ENCODE measurements at places on chromosomes 7 and 10.

- no peak overlapping the region for H3K27ac ChIP-seq
- no peaks in the 10 kb centered on the region for H3K27me3 ChIP-seq
- no peaks in the 10 kb centered on the region for H3K36me3 ChIP-seq
- DNase-seq = no peak
These were observed 49.5 kb downstream of the SGMS1 start for GRCh38 chr10:50574305-50574704.

- H3K4me3 ChIP-seq = no peak overlapping the region
- H3K4me1 ChIP-seq = peaks cover 22% of the 10 kb centered on the region
- no peaks in the 10 kb centered on the region for H3K36me3 ChIP-seq
- peak; percentile 11 for DNase-seq
- H3K27ac ChIP-seq = no peak overlapping the region
These were observed 2.5 kb downstream of the RASSF4 start for GRCh38 chr10:44961931-44962750.

- no peaks in the 10 kb centered on the region for H3K27me3 ChIP-seq
- no peak for DNase-seq
- H3K36me3 ChIP-seq = no peaks in the 10 kb centered on the region
- H3K27ac ChIP-seq = no peak overlapping the region
- H3K4me1 ChIP-seq = no peaks in the 10 kb centered on the region
These were observed 68.2 kb downstream of the LRMDA start for GRCh38 chr10:75499556-75500160.

DNA sequence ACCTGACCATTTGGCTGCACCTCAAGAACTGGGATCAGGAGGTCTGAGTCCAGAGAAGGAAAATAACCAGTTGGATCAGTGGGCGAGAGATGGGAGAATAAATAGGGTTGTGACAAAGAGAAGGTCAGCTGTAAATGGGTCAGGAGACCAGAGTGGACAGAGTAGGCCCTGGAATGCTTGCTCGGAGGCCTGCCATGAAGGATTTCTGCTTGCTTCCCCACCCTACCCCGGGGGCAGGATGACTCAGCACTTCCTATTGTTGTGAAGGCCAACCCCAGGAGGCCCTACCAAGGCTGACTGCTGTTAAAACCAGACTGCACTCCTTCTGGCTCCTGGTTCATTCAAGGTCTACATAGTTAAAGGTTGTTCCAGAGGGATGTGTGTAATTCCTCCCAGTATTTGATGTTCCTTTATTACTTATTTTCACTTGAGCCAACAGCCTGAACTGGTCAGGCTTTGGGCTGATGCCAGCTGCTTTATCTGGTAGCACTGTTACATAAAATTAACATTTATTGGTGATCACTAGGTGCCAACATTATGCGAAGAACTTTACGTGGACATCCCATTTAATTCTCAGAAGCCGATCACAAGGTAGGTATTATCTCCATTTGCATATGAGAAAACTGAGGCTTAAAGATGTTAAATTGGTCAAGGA, 27.3 kb upstream of the IFRD1 start:
- peaks cover 2% of the 10 kb centered on the region for H3K27me3 ChIP-seq
- DNase-seq = peak; percentile 23
- no peaks in the 10 kb centered on the region for H3K36me3 ChIP-seq
- no peak overlapping the region for H3K27ac ChIP-seq

GRCh38 chr7:30844483-30844874, 67.2 kb upstream of the AQP1 start:
- H3K36me3 ChIP-seq = no peaks in the 10 kb centered on the region
- no peaks in the 10 kb centered on the region for H3K27me3 ChIP-seq
- DNase-seq = no peak
- no peak overlapping the region for H3K4me3 ChIP-seq
- H3K27ac ChIP-seq = no peak overlapping the region
- no peaks in the 10 kb centered on the region for H3K4me1 ChIP-seq

DNA sequence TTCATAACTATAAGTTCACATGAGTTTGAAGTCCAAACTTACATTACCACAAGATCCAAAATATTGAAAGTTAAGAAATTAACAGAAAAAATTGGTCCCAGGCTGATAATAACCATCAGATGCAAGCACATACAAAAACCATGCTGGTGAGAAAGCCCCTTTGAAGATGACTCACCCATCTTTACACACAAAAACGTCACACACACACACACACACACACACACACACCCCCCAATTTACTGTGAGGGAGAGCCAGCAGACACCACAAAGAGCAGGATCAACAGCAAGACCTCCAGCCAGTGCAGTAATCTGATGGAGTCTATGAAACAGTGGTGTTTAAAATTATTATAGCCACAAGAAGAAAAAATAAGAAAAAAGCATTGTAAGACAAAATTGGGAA, 50.1 kb upstream of the DRGX start:
- H3K36me3 ChIP-seq = no peaks in the 10 kb centered on the region
- no peak for DNase-seq
- H3K4me3 ChIP-seq = no peak overlapping the region
- peaks cover 18% of the 10 kb centered on the region for H3K4me1 ChIP-seq
- H3K27ac ChIP-seq = no peak overlapping the region
- no peaks in the 10 kb centered on the region for H3K27me3 ChIP-seq

DNA sequence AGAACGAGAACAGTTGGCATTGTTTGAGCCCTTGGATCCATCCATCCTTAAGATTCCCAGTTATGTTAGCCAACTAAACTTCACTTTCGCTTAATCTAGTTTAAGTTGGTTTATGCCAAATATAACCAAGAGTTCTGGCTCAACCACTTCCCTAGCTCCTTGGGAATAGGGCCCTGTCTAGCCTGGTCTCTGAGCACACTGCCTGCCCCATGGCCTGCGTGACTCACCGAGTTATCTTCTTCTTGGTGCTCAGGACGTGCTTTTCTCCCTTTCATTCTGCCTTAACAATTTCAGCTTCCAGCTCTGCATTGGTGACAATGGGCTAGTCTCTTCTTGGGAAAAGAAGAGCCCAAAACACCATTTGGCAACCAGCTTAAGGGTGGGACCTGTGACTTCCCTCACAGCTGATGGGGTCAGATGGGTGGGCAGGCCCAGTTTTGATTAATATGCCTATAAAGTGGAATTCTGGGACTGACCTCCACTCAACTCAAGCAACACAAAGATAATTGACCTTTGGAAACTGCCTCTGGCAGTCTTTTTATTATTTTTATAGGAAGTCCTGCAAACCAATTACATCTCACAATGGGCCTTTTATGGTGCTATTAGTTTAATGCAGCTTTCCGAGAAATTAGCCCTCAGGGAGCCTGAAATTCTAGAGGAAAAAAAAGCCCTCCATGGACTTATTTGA, 126.4 kb downstream of the CFAP58 start:
- DNase-seq = no peak
- H3K4me1 ChIP-seq = no peaks in the 10 kb centered on the region
- no peak overlapping the region for H3K4me3 ChIP-seq
- H3K27ac ChIP-seq = no peak overlapping the region
- peaks cover 13% of the 10 kb centered on the region for H3K27me3 ChIP-seq
- no peaks in the 10 kb centered on the region for H3K36me3 ChIP-seq

DNA sequence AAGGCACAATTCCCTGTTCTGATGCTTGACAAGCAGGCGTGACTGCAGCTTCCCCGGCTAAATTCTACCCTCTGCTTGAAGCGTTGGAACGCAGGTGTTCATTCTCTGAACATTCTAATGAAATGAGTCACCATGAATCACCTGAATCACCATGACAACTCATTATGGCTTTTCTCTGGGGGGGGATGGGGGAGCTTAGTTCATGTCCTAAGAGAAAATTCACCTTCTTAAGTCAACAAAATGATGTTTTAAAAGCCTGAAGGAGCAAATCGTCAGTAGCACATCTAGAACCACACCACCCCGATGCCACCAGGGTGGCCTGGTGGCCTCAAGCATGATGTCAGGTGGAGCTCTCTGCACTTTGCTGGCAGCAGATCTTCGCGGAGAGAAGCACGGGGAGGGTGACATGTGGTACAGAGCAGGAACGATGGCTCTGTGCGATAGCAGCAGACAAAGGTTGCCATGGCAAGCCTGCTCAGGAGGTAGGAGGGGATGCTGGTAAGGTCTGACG, 33.7 kb downstream of the DDC start:
- no peak overlapping the region for H3K4me3 ChIP-seq
- DNase-seq = peak; percentile 24
- H3K27ac ChIP-seq = no peak overlapping the region

Measured in activated CD4-positive, alpha-beta memory T cell treated with anti-CD3 and anti-CD28 coated beads, Interleukin-2, amount 10 ng/mL, durations not matched to agents 7 days and 5 days (primary cell).